ENCODE measurements at places on chromosomes 7 and 10. TPM values are rescaled to one million over a fixed set of nuclear protein-coding genes. Genes with fewer than 3 reads are reported as not detected.

- no peak for DNase-seq
These were observed 72.9 kb downstream of the DOCK4 start for GRCh38 chr7:112133328-112133727.

- DNase-seq = no peak
These were observed 5.0 kb downstream of the SEPTIN7 start for GRCh38 chr7:35805876-35806275.

Gene EMX2
- not detected for total RNA-seq

- DNase-seq = peak; percentile 71
These were observed 31.3 kb upstream of the ZNRF2 start for GRCh38 chr7:30252885-30253795.

DNA sequence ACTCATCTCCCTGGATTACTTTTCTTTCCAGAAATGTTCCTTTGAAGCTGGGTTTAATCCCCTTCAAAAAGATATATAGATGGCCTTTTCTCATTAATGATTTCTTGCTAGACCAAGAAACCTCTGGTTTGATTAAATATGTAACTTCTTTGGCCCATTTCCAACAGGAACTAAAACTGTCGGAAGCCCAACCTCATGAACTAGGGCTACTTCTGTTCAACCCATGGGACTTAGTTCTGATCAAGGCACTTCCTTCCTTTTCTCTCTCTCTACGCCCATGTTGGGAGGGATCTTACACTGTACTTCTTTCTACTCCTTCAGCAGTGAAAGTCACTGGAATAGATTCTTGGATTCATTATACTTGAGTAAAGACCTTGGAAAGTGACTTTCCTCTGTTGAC, 83.6 kb downstream of the TMEM106B start:
- no peak for DNase-seq

DNA sequence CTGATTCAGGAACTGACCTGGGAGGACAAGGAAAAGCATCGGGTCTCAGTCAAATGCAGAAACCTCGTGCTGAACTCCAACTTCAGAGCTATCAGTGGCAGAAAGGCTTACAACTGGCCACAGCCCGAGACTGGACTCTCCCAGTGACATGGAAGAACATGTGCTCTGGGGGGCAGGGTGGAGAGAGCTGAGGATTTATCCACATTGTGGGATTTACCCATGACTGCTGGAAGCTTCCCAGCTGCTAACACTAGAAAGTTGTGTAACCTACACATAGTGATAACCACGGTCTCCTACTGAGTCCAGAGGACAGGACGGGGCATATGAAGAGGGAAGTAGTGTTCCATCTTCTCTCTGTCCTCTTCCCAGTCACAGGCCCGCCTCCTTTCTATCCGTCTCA, 103.4 kb downstream of the ITIH5 start:
- DNase-seq = peak; percentile 62

Gene HABP2
- total RNA-seq = 0.79 TPM

Gene SMO
- 1.6 TPM for total RNA-seq

DNA sequence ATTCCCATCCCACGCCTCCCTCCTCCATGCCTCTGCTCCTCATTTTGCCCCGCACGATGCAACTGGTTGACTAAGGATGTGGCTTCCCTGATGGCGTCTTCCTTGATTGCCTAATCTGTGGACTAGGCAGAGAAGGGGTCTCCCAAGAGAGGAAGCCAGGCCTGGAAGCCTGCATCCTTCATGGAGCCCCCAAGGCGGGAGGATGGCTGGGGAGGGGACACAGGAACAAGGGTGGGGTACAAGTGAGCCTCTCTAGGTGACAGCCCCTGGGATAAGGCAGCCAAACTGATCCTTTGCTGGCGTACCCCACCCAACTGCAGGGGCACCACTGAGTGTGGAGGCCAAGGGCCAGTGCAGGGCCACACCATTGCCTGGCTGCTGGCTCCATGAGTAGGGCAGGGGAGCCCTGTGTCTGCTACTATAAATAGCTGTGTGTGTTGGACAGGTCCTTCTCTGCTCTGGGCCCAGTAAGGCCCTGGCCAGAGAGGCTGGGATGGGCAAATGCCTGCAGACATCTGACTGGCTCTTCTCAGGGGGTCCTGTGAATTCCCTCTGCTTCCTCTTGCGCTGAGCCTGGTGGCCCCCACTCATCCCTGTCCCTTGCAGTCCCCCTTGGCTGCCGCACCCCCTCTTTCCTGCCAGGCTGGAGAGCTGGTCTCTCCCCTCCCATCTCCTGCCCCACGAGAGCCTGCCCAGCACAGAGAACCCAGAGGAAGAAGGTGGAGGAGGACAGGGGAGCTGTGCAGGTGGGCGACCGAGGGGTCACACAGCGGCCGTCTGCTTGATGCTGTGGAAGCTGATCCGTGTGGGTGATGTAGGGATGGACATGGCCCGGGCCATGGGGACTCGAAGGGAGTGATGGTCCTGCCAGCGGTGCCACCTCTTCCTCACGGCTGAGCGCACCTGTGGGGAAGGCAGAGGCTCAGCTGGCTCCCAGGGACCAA, 29.3 kb downstream of the CRHR2 start:
- no peak for DNase-seq

DNA sequence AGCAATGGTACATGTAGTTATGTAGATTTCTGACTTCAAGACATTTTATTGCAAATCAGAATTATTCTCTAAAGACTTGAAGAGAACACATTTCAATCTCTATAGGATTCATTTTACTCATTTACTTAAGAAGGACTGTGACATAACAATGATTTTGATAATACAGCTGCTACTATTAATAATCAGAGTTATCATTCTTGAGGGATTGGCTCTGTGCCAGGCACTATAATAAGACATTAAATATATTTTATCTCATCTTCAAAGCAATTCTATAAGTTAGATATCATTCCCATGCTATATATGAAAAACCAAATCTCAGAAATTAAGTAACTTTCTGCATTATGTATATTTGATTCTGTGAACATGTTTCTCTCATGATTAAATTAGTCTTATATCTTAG, 103.7 kb upstream of the CALCR start:
- no peak for DNase-seq

DNA sequence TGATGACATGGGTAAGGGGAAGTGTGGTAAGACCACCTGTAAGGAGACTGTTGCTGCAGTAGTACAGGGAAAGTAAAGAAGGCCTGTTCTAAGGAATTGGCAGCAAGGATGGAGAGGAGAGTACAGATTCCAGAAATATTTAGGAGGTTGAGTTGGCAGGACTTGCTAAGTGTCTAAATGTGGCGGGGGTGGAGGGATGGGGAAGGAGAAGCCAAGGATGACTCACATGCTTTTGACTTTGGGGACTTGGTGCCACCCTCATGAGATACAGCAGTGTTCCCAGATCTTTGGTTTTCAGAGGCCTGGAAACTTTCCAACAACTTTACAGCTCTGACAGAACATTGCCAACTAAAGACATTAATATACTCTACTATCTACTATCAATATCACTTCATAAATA, 45.4 kb downstream of the CDK6 start:
- DNase-seq = no peak

DNA sequence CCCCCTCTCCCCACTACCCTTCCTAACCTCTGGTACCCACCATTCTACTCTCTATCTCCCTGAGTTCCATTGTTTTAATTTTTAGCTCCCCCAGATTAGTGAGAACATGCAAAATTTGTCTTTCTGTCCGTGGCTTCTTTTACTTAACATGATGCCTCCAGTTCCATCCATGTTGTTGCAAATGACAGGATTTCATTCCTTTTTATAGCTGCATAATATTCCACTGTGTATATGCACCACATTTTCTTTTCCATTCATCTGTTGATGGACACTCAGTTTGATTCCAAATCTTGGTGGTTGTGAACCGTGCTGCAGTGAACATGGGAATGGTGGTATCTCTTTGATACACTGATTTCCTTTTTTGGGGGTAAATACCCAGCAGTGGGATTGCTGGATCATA, 22.0 kb downstream of the DENND10 start:
- no peak for DNase-seq

Gene OLAH
- not detected for total RNA-seq

Gene GRID1
- total RNA-seq = 0.37 TPM

GRCh38 chr7:20834656-20835055, 48.0 kb upstream of the SP8 start:
- DNase-seq = no peak

Gene SYT15B
- total RNA-seq = 0.45 TPM

GRCh38 chr10:49356944-49357343, 38.9 kb downstream of the DRGX start:
- no peak for DNase-seq

Gene TMEM254
- 15.7 TPM for total RNA-seq

Gene MYOF
- total RNA-seq = 90.9 TPM

Gene ADGRA1
- total RNA-seq = not detected

Gene NEURL1
- total RNA-seq = 46.1 TPM

- DNase-seq = no peak
These were observed 375.8 kb downstream of the REEP3 start for GRCh38 chr10:63896992-63897391.

Gene GPR26
- not detected for total RNA-seq

DNA sequence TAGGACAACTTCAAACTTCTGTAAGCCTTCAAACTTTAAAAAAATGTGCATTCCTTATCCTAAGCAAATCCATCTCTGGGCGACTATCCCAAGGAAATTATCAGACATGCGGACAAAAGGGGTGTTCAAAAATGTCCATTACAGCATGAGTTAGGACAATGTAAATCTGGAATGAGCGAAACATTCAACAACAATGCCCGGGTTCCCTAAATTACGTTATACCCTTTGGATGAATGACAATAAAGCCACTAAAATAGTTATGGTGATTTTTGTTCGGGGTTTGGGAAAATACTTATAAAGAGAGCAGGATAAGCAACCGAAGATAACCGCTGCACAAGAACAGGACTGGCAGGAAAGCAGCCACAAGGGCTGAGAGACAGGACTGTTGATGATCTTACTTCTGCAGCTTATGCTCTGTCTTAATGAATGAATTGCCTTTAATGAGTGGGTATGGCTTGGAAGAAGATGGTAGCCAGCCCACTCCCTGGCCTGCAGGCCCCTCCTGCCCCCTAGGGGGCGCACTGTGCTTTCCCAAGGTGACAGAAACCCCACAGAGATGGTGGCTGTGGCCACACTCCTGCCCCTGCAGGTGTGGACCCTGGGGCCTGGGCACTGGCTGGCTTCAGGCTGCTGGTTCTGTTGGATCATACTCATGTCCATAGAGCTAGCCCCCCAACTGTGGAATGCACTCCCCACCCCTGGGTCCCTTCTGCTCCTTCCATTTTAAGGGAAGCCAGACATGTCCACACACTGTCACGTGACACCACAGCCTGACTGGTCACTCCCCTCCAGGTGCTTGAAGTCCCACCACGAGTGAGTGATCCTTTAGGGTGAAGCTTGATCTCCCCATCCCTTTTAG, 45.0 kb downstream of the ZCCHC24 start:
- DNase-seq = peak; percentile 62

DNA sequence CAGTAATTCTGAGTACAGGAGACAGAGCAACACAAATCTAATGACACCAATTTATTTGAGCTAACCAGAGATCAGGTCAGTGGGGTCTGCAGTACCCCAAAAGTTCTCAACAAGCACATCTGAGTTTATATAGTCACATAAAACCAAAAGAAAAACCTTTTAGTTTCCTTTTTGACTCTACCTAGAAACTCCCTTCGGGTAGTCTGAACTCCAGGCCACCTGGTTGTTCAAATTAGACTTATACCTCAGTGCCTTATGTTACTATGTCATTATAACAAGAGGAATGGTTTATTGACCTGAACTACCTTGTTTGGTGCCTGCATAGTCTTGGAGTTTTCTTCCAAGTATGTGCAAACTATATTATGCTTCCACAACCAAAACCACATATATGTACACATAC, 14.6 kb downstream of the ZCWPW1 start:
- DNase-seq = no peak

Gene APBB1IP
- total RNA-seq = 2.8 TPM

Gene ZNF487
- 4.5 TPM for total RNA-seq

Gene OPN1SW
- not detected for total RNA-seq

- DNase-seq = no peak
These were observed 1.5 kb downstream of the GIMAP4 start for GRCh38 chr7:150568714-150569113.

GRCh38 chr7:131364767-131365344, 37.2 kb downstream of the MKLN1 start:
- no peak for DNase-seq

DNA sequence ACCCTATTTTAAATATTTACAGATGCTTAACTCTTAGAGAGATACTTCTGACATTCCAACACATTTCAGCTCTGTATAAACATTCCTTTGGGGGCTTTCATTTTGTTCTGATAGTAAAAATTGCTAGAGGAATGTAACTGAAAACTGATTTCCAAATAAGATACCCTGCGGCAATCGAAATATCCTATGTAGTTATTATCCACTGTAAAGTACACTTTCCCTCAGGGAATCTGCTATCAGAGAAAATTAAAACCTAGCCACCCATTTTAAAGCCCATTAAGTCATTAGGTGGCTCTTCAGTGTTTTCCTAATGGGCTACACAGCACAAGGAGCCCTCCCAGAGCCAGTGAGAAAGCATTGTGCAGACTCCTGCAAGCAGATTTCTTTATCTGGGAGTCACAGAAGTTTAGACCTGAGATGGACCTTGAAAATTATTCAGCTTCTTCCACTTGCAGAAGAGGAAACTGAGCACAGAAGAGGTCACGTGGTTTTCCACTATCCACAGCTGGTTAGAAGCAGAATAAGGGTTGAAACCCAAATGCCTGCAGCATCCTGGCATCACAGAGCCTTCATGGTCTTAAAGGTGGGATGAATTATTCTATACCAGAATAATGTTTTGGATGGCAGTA, 12.6 kb upstream of the CPVL start:
- DNase-seq = no peak

DNA sequence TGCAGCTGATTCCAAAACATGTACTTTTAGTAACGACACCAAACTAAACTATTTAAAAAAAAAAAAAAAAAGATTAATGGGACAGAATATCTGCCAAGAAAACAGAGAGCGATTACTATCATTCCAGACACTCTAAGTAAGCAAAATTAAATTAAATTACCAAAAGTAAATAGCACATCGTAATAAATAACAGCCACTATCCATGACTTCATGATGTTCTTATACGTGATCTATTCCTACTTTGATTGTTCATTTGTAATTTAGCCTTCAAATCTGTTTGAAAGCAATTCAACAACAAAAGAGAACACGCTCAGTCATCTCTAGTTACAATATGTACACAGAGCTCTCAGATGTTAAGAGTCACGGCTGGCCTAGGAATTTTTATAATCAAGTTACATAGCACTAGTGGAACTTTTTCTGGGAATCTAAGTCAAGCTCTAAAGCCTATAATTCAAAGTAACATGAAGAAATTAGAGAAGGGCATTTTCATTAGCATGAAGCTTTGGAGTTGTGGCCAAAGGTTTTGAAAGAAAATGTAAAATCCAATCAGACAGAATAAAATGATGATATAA, 241.7 kb upstream of the NEBL start:
- no peak for DNase-seq

Gene SORCS3
- not detected for total RNA-seq

GRCh38 chr10:43931308-43931930, 282.7 kb upstream of the ZNF32 start:
- no peak for DNase-seq

DNA sequence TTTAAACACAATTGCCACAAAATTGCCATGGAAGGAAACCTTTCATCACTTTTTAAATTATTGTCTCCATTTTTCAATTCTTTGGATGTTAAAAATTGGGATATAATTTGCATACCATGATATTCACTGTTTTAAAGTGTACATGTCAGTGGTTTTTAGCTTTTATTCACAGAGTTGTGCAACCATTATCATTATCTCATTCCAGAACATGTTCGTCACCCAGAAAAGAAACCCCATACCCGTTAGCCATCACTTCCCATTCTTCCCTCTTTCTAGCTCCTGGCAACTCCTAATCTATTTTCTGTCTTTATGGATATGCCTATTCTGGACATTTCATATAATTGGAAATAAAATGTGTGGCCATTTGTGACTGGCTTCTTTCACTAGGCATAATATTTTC, 260.3 kb upstream of the FERD3L start:
- DNase-seq = no peak

Gene HOXA2
- total RNA-seq = 1.8 TPM

All from colonic mucosa (tissue), 4 donors.